ENCODE measurements at places on chromosomes 2 and 18.

GRCh38 chr2:219918254-219918653 is 290.8 kb downstream of the SLC4A3 start:
- no peak for DNase-seq

- DNase-seq = no peak
Observed at GRCh38 chr2:218946621-218947020, 12.8 kb upstream of the CDK5R2 start.

DNA sequence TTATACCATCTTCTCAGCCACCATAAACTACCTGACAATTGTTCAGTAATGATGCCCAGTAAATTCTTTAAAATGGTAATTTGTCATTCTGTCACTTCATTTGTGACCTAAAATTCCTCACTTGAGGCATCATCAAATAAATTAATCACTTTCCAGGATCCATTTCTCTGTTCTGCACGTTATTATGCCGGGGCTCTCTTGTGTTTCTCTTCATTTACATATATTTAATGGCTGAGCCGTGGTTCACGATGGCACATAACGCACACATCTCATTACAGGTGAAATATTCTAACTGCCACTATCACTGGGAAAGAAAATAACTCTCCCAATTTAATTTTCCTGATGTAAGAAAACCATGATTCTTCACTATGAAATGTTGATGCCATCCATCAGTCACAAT is 529.6 kb downstream of the NR4A2 start:
- no peak for DNase-seq

GRCh38 chr2:20291106-20291564 is 59.5 kb downstream of the PUM2 start:
- DNase-seq = peak; percentile 92

DNA sequence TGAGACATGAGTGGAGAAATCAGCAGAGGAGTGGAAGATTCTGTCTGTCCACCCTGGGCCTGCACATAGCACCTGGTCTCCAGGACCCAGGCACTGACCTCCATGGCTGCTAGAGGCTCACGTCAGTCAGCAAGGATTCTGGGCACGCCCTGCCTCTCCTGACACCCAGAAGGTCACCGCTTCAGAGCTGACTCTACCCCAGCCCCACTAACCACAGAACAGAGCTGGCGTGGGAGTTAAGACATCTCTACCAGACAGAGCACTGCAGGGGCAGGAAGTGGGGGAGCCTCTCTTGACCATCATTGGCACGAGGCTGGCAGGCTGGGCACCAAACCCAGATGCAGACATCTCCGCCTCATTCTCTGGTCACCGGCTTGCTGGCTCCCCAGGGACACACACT is 3.0 kb downstream of the ADCY3 start:
- DNase-seq = peak; percentile 20

DNA sequence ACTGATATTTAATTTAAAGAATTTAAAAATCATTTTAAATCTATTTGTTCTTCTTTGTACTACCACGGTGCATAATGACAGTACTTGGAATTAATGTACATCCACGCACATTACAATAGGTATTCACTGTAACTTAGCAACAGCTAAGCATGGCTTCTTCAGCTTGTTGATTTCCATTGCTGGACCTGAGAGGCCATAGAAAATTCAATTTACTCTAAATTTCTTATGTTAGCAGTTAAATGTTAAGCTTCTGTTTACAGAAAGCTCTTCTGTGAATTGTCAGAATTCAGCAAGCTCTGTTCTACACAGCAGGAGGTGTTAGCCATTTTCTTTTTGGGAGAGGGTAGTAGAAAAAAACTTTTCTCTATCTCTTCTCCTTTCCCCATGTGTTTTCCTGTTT is 1149.3 kb upstream of the CDH2 start:
- DNase-seq = no peak

- no peak for DNase-seq
Observed at GRCh38 chr2:185643434-185643833, 95.2 kb upstream of the FSIP2 start.

Data from ELR (cell line).